ENCODE measurements at places on chromosomes 1 and 21.

DNA sequence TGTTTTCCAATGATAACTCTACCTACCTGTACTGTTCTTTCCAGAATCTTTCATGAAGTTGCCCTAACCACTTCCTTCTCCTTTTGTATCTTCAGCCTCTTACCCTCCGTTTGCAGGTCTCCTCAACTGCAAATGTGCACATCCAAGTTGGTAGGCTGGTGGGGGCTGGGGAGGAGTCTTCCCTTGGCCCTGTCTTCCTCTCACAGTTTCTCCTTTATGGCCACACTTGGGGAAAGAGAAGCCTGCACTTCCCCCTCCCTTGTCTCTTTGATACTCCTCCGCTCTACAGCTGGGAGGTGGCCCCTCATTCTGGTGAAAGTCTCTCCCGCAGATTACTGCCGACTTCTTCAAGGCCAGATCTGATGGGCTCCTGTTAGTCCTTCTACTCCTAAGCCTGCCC is 26.9 kb upstream of the GPR88 start:
- no peak for DNase-seq

DNA sequence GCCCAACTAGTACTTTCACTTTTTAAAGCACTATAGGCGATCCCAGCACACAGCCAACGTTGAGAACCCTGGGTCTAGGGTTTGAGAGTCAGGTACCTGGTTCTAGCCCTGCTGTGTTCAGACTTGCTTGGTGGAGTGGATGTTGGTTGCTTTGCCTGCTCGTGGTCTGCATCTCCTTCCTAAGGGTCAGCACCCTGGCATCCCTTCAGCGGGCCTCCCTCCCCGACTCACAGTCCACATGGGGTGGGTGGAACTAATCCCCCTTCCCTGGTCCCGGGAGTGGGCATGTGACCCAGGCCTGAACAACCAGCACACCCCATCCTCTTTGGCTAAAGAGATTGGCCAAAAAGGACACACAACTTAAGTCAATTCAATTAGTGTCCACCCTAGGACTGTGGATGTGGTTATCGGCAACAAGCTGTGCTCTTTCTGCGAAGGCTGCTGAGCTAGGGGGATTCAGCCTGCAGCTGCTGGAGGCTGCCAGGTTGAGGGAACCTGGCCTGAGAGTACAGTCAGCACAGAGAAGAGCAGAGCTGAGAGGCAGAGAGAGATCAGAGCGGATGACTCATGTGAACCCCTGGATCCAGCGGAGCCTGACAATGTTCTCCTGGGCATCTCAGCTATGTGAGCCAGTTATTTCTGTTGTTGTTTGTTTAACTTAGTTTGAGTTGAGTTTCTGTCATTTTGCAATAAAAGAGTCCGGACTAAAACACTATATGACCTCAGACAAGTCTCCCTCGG is 138.9 kb downstream of the ACTL8 start:
- no peak for DNase-seq

DNA sequence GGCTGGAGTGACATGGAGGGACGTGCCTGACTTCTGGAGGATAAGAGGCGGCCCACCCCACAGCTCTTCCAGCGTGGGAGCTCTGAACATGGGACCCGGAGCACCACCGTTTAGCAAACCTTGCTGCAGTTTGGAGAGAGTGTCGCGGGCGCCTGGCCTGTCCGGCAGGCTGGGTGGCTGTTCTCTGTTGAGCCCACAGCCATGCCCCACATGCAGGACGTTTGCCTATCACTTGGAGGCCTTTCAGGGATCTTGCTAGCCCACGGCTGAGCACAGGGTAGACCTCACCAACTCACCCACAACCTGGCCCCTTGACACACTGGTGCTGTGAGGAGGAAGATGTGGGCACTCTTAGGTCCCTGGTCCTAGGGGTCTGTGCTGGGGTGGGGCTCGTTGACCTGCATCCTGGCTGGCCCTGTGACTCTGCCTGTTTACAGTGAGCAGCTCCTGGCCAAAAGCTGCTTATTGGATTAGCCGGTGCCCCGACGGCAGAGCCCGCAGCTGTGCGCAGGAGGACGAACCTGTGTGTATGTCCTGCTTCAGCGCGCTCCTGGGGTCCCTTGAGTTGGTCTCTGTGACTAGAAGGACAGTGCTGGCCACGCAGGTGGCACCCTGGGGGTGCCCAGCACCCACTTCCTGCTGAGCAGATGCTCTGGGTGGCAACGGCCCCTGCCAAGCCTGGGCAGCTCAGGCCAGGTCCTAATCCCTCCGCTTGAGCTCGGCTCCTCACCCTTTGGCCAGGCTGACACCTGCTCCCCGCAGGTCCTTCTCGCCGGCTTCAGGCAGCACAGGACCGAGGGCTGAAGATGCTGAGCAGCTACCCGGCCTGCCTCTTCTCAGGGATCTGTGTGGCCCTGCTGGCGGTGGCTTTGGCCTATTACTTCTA is 72.4 kb upstream of the TRAPPC10 start:
- DNase-seq, result no peak

DNA sequence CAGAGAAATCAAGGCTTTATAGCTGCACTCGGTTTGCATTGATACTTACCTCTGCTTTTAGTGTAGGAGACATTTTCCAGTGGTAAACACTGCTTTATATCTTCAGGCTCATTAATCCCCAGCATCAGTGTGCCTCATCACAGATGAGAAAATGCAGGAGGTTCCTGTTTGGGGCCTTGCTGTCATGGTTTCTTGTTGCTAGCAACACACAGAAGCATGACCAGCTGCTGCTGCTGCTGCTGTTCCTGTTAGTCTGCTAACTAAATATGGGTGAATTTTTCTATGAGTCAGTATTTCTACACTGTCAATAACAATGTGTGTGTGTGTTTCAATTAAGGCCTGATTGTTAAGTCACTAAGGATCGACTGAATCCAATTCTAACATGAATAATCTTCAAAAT is 85.8 kb upstream of the RGS1 start:
- DNase-seq, result peak; percentile 84

DNA sequence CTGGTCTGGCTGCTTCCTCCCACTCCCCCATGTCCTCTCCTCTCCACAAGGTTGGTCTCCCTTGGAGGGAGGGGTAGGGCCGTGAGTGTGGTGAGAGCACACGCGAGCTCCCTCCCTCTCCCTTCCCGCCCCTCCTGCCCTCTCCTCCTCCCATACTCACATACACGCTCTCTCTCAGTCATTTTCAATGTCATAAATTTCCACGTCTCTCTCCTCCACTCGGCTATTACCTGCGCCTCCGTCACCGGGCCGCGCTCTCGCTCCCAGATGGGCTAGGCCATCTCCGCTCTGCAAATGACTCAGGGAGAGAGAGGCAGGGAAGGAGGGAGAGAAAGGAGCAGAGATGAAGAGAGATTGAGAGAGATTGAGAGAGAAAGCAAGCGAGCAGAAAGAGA is 36.7 kb upstream of the DMBX1 start:
- no peak for DNase-seq

GRCh38 chr21:33246506-33246905 is 16.8 kb downstream of the IFNAR2 start:
- DNase-seq, result no peak

GRCh38 chr1:246769306-246769705 is 45.1 kb downstream of the SCCPDH start:
- peak; percentile 93 for DNase-seq

DNA sequence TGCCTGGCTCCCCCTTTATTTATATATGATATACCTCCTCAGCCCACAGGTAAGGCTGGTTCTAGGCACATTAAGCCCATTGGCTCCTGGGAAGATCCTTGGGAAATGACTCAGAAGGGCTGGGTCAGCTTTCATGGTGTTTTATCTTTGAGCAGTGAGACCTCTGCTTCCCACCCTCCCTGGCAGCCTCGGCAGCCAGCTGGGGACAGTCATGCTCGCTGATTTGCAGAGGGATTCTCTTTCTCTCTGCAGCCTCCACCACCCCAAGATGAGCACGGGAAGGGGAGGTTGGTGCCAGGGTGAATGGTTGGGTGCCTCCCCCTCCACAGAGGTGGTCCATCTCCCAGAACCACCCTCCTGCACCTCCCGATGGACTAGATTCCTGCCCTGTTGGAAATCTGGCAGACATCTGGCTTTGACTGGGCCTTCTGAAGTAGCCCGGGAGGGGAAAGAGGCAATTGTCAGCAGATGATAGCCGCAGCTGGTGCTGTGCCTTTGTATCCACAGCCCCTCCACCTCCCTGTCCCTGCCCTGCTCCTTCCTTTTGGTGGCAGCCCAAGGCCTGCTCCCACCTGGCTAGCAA is 24.6 kb downstream of the IER5 start:
- no peak for DNase-seq

- no peak for DNase-seq
These were observed 70.4 kb upstream of the CD55 start for GRCh38 chr1:207251066-207251465.

DNA sequence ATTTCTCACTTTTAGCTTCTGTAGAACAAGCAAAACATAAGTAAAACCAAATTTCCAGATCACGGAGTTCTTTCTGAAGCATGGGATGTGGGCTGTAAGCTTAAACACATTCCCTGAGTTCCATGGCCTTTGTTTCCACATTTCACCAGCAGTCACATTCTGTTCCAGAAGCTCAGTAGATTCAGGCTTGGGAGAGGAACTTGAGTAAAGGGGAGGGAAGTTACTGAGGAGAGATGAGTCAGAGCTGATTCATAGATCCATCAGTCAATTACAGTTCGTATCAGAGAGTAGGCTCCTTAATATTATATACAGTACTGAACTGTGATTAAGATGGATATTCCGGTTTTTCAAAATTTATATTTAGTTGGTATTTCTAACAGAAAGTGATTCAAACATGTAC is 614.3 kb downstream of the NCAM2 start:
- no peak for DNase-seq

- no peak for DNase-seq
These were observed 9.8 kb upstream of the ERMAP start for GRCh38 chr1:42807056-42807668.

DNA sequence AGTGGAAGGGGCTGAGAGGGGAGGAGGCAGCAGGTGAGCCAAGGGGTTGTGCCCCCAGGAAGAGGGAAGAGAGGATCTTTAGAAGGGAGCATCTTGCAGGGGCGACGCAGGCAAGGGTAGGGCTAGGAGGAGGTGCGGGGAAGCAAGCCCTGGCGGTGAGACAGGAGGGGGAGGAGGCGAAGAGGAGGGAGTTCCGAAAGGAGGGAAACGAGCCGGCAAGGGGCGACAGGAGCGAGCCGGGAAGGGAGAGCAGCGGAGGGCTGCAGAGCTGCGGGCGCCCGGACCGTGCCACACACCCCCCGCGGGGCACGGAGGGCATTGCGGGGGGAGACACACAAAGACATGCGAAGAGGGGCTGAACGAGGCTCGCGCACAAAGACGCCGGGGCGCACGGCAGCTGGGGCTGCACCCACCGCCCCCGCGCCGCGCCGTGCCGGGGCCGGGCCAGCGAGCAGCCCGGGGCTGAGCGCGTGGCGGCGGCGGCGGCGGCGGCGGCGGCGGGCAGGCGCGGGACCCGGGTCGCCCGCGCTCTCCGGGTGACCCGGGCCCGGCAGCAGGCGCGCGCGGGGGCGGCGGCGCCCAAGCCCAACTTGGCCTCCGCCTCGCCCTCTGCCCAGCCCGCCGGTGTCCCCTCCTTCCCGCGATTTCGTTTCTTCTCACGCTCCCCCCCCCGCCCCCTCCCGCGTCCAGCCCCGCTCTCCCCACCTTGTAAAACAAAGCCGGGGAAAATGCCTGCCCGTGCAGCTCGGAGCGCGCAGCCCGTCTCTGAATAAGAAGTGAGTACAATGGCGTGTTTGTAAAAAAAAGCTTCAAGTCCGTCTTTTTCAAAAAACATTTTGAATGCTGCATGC is at the start of gene KCNK2:
Gene KCNK2 (plus strand): TSS at position 206 of the 851 bp plus-strand sequence. CDS start 649 bp downstream, outside the sequence.
- no peak for DNase-seq

DNA sequence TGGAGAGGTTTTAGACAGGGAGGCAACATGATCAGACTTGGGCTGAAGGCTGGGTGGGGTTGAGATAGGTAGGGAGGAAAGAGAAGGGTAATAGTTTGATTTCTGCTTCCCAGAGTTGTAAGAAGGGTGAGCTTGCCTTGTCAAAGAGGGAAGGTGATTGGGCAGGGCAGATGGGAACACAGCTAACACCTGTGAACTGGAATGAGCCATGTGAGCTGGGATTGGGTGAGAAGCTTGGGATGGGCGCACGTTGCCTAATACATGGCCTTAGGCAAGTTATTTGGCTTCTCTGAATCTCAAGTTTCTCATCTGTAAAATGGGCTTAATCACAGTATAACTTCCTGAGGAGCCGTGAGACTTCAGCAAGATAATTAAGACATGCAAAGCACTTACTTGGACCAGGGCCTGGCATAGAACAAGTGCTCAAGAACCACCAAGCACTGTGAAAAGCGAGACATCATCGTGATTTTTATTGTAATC is 33.8 kb upstream of the ID3 start:
- DNase-seq, result no peak

GRCh38 chr21:42629933-42630589 is 23.4 kb upstream of the PDE9A start:
- DNase-seq, result no peak

DNA sequence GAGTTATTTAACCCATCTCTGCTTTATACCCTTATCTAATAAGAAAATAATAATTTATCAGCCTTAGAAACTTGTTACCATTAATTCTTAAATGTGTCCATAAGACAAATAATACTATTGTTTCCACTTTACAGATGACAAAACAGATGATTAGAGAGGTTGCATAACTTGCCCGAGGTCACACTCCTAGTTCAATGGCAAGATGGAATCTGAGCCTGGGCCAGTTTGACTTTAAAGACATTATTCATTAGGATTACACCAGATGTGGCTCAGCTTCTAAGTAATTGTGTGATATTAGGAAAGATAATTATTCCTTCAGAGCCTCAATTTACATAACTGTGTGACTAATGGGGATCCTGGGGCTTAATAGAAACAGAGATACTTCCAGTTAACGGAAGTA is 42.3 kb upstream of the KCNK2 start:
- no peak for DNase-seq

GRCh38 chr1:208036918-208037766 is 126.2 kb upstream of the CD34 start:
- no peak for DNase-seq

DNA sequence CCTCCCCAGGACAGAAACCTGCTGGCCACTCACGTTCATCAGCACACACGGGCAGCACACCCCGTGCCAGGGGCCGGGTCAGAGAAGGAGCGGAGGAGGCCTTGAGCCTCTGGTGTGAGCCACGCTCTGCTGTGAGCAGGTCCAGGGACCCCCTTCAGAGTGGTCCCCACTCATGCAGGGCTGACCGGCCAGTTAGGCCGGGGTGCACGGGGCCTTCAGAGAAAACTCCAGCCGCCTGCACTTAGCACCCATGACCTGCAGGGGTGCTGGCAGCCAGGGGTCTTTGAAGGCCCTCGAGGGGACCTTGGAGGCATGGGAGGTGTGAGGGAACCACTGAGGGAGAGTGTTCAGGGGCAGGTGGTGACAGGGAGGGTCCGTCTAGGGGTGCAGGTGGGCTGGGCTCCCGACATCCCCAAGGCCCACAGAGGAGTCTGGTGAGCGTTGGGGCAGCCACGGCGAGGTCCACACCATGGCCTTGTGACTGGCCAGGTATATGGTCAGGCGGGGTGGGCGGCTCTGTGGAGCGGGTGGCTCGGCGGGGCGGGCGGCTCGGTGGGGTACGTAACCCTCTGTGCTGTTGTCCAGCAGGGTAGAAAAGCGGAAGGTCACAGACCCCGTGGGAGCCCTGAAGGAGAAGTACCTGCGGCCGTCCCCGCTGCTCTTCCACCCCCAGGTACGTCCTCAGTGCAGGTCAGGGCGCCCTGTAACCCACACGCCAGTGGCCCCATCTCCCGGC is 40.3 kb upstream of the ARHGEF16 start:
- DNase-seq, result no peak

Measured in AG09309 (cell line).